ENCODE measurements at places on chromosomes 11 and 22.

DNA sequence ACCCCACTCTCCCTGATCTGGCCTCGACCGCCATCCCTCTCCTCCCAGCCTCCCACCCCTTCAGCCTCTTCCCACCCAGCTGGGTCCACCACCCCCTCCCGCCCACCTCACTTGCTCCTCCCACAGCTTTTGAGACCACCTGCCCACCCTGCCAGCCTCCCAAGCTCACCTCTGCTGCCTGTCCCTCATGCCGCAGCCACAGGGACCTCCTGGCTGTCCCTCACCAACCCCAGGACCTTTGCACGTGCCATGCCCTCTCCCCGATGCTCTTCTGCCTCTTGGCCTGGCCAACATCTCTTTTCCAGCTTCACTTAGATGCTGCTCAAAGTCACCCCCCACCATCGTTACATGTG is 6.5 kb downstream of the PNPLA5 start:
- no peak for DNase-seq

DNA sequence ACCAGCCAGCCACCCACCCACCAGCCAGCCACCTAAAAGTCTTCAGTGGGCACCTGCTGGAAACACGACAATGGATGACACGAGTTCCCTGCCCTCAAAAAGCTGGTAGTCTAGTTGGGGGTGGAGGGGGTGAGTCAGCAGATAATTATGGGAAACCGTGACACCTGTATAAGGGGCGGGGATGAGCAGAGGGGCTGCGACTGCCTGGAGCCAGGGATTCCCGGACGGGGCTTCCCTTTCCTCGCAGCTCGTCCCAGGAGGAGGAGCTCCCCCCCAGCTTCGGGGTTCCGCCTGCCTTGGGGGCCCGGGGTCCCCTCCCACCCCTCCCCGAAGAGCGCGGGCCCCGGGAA is 2.3 kb upstream of the RTN4RL2 start:
- DNase-seq: no peak

GRCh38 chr11:117249571-117249970 is 17.1 kb downstream of the RNF214 start:
- no peak for DNase-seq

DNA sequence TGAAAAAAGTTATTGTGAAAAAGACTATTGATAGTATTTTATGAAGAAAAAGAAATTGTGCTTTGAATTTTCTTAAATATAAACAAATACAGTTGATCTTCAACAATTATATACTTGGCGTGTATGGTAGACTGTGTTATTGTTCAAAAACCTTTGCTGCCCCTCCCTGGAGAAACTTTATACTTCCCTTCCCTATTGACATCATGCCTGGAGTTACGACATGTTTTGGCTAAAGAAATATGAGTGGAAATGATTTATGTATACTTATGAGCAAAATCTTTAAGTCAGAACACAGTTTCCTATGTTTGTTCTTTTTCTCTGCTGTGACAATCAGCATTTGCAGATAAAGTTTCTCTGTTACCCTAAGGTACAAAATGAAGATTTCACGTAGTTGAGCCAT is 243.8 kb downstream of the TMEM135 start:
- no peak for DNase-seq

DNA sequence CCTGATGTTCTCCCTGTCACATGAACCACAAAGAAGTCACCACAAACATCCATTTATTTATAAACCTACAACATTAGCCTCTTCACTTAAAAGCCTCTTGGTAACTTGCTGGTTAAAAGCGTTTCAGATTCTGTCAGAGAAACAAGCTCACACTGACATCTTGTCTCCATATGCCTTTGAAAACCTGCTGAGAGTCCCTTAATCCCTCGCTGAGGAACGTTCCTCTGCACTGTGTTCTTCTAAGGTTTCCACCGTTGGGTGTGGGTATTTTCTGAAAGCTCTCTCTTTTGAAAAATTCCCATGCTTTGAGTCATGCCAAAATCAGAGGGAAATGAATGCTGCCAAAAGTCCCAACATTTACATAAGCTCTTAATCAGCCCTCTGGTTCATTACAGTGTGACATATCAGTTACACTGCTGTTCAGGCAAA is 149.8 kb downstream of the CCDC34 start:
- peak; percentile 71 for DNase-seq

DNA sequence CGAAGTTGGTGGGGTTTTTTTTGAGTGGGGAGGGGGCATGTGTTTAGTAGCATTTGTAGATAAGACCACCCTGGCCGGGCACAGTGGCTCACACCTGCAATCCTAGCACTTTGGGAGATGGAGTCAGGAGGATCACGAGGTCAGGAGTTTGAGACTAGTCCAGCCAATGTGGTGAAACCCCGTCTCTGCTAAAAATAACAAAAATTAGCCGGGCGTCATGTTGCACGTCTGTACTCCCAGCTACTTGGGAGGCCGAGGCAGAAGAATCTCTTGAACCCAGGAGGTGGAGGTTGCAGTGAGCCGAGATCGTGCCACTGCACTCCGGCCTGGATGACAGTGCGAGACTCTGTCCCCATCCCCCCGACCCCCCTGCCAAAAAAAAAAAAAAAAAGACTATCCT is 34.6 kb downstream of the CECR2 start:
- no peak for DNase-seq

DNA sequence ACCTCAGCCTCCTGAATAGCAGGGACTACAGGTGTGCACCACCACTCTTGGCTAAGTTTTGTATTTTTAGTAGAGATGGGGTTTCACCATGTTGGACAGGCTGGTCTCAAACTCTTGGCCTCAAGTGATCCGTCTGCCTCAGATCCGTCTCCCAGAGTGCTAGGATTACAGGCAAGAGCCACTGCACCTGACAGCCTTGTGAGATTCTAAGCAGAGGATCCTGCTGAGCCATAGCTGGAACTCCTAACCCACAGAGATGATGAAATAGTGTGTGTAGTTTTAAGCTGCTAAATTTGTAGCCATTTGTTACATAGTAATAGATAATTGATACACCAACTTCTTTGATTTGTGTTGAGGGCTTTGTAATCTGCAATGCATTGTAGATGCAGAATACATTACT is 51.1 kb downstream of the CLMP start:
- DNase-seq: no peak

DNA sequence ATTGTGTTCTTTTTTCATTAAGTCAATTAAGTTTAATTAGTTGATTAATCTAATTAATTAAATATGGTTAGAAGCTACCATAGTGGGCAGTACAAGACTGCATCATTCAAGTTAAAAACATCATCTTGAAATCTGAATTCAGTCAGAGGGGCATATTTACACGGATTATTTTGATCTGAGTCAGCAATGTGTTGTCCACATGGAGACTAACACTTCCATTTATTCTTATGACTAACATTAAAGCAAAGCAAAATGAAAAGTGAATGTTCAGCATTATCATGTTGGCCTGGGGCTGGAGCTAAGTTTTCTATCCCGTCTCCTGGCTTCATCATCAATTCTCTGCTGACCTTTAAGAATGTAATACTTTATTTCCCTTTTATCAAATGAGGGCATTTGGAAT is 17.3 kb downstream of the FLI1 start:
- no peak for DNase-seq

DNA sequence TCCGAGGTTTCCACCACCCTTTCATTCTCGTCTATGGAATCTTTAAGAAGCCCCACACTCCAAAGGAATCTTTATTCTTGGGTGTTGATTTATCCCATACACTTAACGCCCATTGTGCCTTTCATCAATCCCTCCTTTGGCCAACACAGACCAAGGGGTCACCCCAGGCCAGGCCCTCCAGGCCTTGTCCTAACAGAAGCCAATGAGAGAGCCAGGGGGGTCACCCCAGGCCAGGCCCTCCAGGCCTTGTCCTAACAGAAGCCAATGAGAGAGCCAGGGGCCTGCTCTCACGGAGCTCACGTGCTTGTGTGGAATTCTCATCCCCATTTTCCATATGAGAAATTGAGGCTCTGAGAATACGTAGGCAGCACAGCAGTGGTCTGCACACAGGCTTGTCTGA is 47.9 kb upstream of the TIMP3 start:
- no peak for DNase-seq

GRCh38 chr11:66694732-66695207 is 17.1 kb upstream of the RBM4B start:
- peak; percentile 99 for DNase-seq

GRCh38 chr22:22137891-22138290 is 106.7 kb upstream of the VPREB1 start:
- no peak for DNase-seq

- no peak for DNase-seq
Observed at GRCh38 chr11:19970944-19971343, 189.3 kb downstream of the DBX1 start.

GRCh38 chr11:69511358-69512055 is 30.0 kb downstream of the LINC01488 start:
- DNase-seq: no peak

DNA sequence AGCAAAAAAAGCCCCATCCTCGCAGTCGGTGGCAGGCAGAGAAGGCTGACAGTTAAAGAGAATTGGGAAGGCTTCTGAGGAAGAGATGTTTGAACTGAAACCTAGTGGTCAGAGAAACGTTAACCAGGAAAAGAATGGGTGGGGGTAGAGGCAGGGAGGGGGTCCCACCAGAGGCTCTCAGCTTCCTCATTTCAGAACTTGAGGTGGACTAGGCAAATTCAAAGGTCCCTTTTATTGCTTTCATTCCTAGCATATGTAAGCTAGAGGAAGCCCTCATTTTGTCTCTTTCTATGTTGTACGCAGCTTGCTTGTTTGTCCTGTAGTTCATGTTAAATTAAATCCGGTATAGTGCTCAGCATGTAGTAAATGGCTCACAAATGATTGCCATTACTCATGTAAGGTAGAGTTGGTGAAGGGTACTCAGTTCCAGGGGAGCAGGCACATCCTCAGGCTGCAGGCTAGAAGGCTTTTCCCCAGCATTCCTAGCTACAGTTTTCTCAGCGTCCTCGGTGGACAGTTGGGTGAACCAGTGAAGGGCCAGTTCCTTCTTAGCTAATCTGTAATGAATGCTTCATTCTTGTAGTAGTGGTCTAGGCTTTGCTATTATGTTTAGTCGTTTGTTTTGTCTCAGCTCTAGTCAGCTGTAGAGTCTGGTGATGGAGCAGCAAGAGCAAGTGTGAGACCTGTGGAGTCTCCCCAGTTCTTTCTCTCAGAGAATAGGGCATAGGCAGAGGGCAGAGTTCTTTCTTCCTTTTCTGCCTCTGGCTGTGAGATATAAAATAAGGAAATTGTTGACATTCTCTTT is 58.6 kb downstream of the UVRAG start:
- no peak for DNase-seq

- no peak for DNase-seq
Observed at GRCh38 chr11:126304457-126305075, 706 bp downstream of the DCPS start.

DNA sequence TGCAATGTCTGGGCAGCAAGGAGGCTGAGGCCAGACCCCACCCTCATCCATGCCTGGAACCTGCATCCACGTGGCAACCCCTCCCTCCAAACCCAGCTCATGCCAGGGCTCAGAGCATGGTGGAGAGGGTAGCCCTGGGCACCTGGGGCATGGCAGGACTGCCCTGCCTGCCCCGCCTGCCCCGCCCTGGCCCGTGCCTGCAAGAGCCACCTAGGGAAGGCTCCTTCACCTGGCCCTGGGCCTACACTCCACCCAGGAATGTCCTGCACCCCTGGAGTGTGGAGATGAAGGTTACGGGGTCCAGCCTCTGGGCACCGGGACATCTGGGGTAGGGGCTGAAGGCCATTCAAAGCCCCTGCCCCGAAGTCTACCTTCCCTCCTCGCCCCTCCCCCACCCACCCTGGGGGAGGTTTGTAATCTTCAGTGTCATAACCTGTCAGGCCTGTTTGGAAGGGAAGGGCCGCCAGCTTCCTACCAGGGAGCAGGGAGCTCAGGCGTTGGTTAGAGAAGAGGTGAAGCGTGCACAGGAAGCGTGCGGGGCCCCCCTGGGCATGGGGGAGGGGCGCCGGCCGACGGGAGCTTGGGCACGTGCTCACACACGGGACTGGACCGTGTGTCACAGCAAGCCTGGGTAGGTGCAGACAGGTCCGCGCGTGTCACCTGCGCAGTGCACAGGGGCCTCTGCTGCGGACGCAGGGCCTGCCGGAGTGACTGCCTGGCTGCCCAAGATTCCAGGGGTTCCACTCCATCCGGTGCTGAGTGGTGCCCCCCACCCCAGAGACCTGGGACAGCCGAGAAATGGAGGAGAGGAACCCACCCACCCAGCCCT is 30.7 kb upstream of the TH start:
- DNase-seq: no peak

DNA sequence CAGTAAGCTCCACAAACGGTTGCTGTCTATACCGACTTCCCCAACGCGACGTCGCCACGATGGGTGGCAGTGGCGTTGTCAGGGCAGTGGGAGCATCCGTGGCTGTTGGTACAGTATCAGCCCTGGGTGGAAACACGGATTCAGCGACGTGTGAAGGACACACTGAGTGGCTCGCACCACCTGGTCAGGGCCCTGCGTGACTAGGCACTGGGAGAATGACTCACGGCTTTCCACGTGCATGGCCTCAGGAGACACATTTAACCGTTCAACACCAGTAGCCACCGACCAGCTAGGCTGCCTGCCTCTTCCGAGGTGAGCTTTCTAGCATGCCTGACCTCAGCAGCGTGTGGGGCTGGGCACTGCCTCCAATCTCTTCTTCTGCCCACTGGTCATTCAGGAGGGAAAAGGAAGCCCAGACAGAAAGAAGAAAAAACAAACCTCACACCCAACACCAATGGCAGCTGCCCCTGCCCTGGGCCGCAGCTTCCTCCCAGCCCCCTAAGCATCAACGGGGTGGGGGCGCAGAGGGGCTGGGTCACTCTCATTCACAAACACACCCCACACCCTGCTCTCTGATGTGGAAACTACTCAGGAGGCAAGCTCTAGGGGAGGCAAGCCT is 59.0 kb downstream of the MYH9 start:
- DNase-seq: peak; percentile 90

DNA sequence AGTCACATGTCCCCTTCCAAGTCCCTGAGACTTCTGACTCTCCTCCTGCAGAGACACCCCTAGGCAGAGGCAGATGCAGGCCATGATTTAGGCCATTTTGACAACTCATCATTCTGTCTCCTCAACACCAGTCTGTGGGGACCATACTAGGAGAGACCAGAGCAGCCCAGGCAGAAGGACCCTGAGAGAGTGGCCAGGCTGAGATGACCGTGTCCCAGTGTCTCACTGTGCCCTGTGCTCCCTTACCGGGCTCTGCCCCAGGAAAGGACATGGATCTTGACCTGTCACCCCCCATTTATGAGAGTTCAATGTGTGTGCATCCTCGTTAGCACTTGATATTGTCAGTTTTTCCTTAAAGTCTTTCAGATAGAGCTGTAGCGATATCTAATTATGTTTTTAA is 52.4 kb upstream of the IGLL5 start:
- DNase-seq: peak; percentile 29
